Activated naive CD4-positive, alpha-beta T cell treated with anti-CD3 and anti-CD28 coated beads, Interleukin-2, amount 50 U/mL, for 72 hours (primary cell): ENCODE measurements at places on chromosomes 2 and 18. TPM values are rescaled to one million over a fixed set of nuclear protein-coding genes. Genes with fewer than 3 reads are reported as not detected.

DNA sequence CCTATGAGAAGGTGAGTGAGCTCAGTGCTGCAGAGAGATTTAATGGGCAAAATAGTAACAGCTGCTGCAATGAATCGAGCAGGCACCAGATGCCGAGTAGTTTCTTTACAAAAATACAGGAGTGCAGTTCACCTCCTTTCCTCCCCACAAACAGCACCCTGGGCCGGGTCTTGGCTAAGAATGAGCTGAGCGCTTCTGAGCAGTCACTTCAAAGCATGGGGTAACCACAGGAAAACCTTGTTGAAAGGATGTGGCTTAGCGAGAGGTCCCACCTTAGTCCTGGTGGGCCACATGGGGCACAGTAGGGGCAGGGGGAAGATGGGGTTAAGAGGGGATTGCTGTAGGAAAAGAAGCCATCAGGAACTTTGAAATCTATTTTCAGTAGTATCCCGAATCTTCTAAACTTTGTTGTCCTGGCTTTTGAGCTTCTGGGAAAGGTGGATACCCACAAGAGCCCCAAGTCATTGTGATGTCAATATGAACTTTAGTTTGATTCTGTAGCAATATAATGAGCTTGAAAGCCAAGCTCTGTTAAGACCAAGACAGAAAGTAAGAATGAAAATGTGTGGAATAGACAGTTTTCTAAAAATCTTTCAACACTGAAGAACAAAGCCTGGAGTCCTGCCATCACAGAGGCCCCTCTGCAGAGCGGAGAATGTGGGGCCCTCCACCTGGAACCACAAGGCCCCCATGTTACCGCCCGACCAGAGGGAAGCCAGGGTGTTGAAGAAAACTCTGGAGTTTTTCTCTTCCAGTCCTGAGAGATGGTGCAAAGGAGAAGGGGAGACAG, 101.0 kb upstream of the ZNF236 start:
- peak; percentile 46 for DNase-seq

GRCh38 chr2:121858369-121858768, 102.9 kb downstream of the TSN start:
- DNase-seq, result no peak

DNA sequence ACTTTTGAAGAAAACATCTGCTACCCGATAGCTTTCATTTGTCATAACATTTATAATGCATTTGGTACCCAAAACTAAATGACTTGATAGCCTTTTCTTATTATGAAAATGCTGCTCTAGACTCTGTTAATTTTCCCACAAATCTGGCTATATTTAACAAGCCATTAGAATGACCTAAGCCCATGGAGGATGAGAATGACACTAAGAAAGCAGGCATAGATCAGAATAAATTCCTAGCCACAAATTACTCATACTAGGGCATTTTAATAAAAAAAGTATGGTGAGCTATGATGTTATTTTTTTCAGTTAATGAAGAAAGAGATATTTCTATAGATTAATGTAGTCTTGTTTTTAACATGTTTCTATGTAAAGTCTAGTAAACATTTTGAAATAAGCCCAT, 1728.3 kb downstream of the SUCLG1 start:
- DNase-seq, result no peak

DNA sequence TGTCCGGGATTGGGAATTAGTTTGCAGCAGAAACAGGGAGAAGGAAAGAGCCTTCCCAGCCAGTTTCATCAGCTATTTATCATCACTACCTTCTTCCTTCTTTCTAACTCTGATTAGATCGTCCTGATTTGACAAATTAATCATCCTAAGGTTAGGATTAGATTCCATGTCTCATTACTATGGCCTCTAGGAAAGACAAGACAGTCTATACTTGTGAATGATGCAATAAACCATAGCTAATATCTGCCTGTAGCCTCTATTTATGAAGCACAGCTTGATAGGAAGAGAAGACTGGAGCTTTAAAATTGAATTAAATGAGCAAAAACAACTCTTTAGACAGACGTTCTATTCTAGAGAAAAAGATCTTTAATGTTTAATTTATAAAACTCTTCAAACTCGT, 25.2 kb upstream of the FRZB start:
- no peak for DNase-seq

- DNase-seq, result no peak
Measured at GRCh38 chr2:25810428-25810827, 67.9 kb downstream of the ASXL2 start.

DNA sequence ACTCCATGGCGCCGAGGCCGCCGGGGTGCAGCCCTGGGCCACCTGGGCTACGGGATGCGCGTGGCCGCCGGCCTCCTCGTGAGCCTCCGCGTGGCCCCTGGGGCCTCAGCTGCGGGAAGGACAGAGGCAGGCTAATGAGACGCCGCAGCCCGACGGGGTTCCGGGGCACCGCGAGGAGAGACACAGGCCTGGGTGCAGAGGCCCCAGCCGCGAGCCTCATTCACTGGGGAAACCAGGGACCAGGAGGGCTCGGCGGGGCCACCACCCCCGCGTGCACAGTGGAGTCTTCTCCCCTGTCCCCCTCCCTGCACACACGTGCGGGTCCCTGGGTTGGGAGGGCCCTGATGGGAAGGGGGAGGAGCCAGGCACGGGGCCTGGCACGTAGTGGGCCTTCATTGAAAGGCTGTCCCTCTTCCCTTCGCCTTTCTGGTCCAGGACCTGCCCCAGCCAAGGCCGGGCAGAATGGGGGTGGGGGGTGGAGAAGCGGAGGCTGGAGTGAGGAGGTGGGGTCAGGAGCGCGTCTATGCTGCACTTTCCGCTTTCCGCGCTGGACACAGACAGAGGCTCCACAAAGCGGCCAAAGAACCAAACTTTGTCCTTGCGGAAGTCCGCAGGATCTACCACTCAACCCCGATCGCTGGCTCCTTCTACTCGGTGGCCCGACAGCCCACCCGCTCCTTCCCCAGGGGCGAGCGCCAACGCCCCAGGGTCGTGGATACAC, 9.1 kb downstream of the ALPP start:
- no peak for DNase-seq

DNA sequence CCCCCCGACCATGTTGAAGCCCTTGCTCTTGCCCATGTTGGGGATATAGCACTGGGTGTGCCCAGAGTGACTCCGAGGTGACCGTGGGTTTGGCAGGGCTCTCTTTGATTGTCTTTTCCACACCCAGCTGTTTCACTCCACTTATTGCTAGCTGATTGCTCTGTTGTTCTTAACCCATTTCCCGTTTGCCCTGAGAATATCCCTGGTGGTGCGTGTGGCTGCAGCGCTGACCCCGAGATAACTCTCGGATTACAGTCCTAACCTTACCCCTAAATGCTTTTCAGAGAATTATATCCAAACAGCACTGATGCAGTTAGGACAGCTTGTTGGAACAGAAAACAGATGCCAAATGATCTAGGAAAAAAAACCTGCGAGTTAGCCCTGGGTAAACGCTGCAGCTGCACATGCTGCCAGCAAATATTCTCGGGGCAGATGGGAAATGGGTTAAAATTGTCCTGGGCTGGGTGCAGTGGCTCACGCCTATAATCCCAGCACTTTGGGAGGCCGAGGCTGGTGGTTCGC, 34.3 kb upstream of the SNORC start:
- DNase-seq, result no peak

- no peak for DNase-seq
Measured at GRCh38 chr2:170695521-170696410, 19.4 kb upstream of the SP5 start.

DNA sequence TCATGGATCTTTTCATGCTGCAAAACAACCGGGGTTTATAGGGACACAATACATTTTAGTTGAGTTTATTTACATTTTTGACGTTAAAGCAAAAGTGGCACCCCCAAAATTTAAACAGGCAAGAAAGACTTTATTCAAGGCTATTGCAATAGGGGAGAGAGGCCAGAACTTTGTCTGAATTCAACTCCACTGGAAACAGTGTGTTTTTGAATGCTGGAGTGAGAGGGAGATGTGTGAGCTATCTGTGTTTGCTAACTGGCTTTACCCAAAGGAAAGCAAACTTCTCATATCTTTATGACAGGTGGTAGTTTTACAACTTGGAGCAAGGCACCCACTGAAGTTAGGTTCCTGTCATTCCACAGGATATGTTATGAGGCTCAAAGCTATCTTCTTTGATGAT, 207.4 kb downstream of the AGPS start:
- no peak for DNase-seq

- no peak for DNase-seq
Measured at GRCh38 chr2:156505696-156506095, 69.5 kb downstream of the GPD2 start.

DNA sequence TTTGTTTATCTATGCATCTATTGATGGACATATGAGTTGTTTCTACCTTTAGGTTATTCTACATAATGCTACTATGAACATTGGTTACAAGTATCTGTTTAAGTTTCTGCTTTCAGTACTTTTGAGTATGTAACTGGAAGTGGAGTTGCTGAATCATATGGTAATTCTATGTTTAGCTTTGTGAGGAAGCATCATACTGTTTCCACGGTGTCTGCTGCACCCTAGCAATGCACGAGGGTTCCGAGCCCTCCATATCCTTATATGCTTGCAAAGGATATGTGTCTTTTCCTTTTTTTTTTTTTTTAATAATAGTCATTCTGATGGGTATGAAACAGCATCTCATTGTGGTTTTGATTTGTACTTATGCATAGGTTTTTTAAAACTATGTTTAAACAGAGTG, 83.7 kb downstream of the FMNL2 start:
- no peak for DNase-seq

DNA sequence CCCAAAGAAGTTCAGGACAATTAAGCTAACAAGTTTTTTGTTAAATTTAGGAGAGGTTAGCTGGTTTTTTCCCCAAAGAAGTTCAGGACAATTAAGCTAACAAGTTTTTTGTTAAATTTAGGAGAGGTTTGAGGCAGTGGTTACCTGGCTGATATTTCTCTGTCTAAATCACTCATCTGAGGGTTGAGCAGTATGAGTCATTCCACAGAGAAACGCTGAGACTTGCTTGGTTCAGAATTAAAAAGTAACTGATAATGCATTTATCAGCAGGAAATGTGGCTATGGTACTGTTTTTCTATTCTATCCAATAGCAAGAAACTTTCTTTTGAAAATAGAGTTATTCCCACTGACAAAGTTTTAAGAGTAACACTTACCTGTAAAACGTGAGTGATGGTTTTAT, 22.8 kb upstream of the KIDINS220 start:
- no peak for DNase-seq

DNA sequence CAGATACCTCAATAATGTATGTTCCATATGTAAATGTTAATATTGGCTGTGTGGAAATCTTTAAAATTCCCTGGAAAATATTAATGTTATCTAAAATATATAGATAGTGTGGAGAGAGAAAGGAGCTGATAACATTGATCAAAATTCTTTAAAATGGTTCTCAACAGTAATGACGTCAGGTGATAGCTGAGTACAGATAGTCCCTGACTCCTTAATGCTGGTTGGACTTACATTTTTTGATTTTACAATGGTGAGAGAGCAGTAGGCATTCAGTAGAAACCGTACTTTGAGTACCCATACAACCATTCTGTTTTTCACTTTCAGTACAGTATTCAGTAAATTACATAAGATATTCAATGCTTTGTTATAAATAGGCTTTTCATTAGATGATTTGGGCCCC, 146.6 kb downstream of the GALNT3 start:
- no peak for DNase-seq

DNA sequence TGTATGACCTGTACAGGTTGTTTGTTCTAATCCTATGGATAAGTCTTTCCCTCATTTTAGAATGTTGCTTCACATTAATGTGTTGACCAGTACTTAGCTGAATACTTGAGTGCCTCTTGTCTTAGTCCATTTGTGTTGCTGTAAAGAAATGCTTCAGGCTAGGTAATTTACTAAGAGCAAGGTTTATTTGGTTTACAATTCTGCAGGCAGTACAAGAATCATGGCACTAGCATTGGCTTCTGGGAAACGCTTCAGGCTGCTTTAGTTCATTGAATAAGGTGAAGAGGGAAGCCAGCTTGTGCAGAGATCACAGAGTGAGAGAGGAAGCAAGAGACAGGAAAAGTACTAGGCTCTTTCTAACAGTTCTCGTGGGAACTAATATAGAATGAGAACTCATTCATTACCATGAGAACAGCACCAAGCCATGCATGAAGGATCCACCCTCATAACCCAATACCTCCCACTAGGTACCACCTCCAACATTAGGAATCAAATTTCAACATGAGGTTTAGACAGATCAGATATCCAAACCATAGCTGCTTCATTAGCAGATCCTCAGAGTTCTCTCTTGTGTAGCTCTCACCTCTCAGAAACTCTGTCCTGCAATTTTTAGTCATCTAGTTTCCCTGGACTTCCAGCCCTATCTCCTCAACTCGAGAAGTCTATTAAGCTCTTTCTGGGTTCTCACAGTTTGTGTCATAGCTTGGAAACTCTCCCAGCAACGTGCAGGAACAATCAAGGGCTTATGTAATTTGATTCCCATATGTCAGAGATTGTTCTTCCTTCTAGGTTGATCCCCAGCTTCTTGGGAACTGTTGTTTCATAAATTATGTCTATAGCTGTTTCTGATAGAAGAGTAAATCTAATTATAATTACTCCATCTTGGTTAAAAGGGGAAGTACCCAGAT, 2082.3 kb upstream of the CELF4 start:
- DNase-seq, result no peak

DNA sequence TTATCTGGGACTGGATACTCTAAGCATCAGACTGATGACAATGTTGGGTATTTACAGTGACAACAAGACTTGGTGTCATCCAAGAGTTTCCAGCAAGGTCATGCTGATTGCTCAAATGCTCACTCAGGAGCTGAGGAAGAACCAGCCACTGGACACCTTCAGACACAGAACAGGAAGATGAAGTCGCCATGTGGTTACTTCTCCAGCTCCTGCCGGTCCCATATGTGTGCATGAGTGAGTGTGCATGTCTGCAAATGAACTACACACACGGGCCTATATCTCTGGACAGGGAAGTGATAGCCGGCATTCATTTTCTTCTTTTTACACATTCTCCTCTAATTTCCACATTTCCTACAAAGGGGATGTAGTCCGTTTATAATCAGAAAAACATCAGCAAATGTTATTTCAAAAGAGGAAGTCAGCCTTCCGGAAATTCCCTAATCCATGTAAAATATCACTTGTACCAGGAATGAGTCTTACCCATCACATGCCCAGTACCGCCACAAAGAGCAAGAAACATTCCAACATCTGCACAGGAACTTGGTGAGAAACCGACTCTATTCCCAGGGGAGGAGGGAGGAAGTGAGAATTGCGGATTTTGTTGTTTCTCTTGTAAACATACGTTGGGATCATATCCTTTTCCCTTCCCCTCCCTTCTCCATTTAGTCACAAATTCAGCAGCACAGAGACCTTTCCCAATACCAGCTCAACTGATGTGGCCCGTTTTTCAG, 10.8 kb downstream of the RFX8 start:
- DNase-seq, result no peak

The MPP4 gene
- not detected for total RNA-seq

The PREB gene
- total RNA-seq, result 49.8 TPM

The RUFY4 gene
- total RNA-seq, result 3.2 TPM

The IL1R2 gene
- total RNA-seq, result 11.8 TPM

The CMPK2 gene
- total RNA-seq, result 1.6 TPM

The PPP3R1 gene
- 69.1 TPM for total RNA-seq

The ERICH2 gene
- total RNA-seq, result not detected

The CAPN14 gene
- 1.2 TPM for total RNA-seq

The CFAP210 gene
- total RNA-seq, result not detected

The SCRN3 gene
- 16.0 TPM for total RNA-seq
